Stimulated activated naive CD8-positive, alpha-beta T cell treated with anti-CD3 and anti-CD28 coated beads, Interleukin-15, amount 100 ng/mL, for 72 hours (primary cell): ENCODE measurements at places on chromosomes 3 and 15.

DNA sequence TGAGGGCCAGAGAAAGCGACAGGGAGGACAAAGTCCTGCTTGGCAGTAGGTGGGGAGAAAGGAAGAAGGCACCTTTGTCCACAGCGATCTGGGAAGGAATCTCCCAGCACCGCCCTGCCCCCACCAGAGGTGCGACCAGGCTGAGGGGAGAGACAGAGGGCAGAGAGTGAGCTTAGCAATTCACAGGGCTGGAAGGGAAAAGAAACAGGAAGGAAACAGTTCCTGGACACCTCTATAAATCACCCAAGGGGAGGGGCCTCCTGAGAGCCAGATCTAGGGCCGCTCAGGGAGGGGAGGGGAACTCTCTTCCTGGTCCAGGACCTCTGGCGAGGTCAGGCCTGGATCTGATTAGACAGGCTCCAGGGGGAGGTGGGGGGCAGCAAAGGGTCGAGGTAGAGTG lies 35.4 kb downstream of the RNU5B-1 start:
- DNase-seq: no peak

DNA sequence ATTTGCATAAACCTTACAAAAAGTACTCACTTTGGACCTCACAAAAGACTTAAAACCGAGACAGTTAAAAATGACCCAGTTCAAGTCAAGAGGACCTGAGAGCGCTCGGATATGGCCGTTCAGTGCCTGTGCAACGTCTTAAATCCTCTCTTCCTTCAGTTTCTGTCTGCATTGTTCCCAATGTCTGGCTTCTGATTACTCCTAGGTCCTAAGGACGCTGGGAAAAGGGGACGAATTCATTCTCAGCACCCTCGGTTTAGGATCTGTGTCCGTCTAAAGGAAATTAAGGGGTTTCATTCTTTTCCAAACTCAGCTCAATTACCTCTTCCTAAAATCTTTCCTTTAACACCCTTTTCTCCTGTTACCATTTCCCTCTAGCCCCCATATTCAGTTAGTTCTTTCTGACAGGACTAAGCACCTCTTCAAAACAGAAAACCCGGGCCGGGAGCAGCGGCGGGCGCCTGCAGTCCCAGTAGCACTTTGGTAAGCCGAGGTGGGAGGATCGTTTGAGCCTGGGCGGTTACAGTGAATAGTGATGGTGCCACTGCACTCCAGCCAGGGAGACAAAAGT lies 970 bp downstream of the DPPA4 start:
- DNase-seq: peak; percentile 12

GRCh38 chr3:12870942-12871341 lies 29.6 kb upstream of the RPL32 start:
- no peak for DNase-seq

DNA sequence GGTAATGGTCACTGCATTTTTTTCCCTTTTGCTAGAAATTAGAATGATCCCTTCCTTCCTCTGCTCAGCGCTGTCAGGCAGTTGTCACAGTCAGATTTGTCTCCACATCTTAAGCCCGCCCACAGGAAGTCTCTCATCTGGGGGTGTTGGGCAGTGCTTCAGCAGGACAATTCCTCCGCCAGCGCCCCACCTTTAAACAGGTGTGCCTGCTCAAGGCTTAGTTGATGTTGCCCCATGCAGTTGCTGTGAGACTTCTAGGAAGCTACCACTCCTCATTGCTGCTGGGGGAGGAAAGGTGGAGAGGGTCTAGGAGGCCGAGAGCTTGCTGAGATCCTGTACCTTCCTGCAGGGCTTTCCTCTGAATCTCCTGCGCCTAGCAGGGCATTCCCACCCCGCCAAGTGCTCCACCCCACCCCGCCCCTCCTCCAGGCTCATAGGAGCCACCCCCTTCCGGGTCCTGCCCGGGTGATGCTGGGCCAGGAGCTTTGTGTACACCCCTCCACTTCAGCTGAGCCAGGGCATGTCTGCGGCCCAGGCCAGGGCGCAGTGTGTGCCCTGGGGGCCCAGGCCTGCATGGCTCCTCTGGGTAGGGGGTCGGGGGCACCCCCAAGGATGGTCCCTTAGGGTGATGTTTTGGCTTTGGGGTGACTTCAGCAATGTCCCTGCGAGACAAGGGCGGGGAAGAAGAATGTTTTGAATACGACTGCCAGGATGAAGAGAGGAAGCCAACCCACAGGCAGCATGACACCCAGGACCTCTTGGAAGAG lies 68.7 kb downstream of the TRAK1 start:
- peak; percentile 23 for DNase-seq

DNA sequence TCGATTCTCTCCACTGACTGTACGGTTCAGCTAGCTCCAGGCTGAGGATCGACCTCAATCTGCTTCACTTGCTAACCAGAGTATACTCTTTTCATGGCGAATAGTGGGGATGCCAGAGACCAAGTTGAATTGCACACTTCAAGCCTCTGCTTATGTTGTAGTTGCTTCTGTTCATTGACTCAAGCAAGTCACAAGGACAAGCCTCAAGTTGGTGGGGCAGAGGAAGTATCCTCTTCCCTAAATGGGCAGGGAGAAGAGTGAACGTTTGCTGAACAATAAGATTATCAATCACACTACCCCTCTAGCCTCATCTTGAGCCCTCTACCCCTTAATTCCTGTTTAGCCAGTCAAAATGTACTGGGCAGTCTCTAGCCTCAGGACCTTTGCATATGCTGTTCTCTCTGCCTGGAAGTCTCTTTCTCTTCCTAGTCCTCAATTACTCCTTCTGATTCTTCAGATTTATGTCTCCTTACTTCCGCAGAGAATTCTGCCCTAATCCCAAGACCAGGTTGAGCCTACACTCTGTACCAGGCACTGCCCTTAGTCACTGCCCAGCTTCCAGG lies 390.4 kb upstream of the PROK2 start:
- no peak for DNase-seq

GRCh38 chr3:69791106-69791505 lies 51.8 kb downstream of the MITF start:
- no peak for DNase-seq

GRCh38 chr3:107943786-107944523 lies 146.9 kb downstream of the CD47 start:
- no peak for DNase-seq

DNA sequence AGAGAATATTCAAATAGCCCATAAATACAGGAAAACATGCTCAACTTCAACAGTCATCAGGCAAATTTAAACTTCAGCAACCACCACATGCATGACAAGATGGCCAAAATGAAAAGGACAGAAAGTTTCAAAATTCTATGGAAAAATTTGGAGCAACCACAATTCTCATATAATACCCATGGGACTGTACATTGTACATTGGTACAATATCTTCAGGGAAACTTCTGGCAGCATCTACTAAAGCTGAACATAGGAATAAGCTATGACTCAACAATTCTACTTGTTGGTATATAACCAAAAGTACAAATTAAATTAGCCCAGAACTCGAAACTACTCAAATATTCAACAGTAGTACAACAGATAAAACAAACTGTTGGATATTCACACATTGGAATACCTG lies 847.6 kb downstream of the TBL1XR1 start:
- DNase-seq: no peak

DNA sequence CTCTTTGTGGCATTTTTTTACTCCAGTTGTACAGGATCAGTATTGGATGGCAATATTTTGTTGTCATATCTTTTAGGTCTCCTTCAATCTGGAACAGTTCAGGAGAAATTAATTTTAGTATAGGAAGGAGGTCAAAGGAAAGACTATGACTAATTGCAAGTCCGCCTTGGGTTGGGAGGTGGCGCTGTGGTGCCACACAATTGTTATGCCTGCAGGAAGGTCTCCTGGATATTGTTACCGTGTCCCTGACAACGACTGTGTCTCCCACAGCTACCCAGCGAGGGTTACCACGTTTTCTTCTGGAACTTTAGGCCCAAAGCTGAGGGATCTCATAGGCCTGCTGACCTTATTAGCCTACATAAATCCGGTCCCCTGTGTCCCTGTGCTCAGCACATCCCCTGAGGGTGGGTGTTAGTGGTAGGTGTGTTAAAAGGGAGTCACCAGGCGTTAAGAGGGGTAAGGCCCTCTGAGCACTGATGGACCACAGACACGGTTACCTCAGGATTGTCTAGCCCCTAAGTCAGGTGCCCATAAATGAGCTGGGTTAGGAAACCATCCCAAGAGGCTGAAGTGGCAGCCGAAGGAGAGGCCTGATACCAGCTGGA lies 31.5 kb downstream of the KCNAB1 start:
- DNase-seq: peak; percentile 42
